ENCODE measurements at places on chromosomes 7 and 10. TPM values are rescaled to one million over a fixed set of nuclear protein-coding genes. Genes with fewer than 3 reads are reported as not detected.

CCDC71L gene
- 41.5 TPM for total RNA-seq

ACBD7 gene
- total RNA-seq: 5.5 TPM

CAMK2B gene
- 0.86 TPM for total RNA-seq

ATOH7 gene
- total RNA-seq: not detected

CRHR2 gene
- total RNA-seq: not detected

OR2A1 gene
- not detected for total RNA-seq

LRCH4 gene
- total RNA-seq: 144 TPM

ADCYAP1R1 gene
- 0.12 TPM for total RNA-seq

LIPM gene
- total RNA-seq: not detected

DNA sequence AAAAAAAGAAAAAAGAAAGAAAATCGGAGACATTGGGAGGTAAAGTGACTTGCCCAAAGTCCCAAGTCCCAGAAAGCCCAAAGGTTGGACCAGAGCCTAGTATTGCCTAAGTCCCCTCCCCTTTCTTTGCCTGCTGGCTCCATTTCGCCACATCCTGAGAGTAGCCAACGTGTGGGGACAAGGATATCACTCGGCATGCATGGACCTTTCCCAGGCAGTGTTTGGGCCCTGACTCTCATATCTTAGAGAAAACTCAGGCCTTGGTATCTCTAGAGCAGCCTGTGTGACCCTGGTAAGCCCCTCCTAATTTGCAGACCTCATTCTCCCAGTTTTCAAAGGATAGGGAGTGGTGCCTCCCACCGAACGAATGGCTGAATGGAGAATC is 294.2 kb upstream of the ZMIZ1 start:
- DNase-seq: no peak

- no peak for DNase-seq
These were observed 39.9 kb upstream of the FGL2 start for GRCh38 chr7:77239471-77239870.

DNA sequence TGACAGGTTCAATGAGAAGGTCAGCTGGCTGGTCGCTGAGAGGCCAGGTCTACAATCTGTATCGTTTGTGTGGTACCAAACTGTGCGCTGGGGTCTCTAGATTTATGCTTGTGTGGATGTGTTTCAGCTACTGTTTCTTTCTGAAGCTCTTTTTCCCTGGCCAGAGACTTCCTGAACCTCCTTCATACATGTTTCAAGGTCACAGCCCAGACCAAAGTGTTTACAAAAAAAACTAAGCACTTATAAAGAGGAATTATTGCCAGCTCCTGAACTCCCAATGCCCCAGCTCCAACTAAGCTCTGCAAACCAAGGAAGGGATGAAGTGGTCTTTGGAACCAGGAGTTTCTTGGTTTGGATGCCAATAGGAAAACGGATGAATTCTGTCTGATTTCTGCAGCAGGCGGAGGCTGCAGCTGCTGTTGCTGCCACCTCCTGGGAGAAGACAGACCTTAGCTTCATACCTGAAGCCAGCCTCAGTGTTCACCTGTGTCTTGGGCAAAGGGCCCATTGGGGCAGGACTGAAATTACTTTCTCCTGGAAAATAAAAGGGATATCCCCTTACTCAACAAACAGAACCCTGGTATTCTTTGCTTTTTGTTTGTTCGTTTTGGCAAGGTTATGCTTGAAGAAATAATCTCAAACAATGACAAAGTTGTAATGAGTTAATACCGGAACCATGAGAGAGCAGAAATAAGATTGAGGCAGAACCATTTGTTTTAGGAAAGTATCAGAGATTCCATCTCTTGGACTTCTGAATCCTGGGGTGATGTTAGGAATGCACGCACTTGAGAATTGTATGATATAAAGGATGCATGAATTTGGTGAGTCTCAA is 24.6 kb upstream of the MKLN1 start:
- DNase-seq: peak; percentile 10

GRCh38 chr7:129804890-129805719 is 147.7 kb downstream of the UBE2H start:
- no peak for DNase-seq

- peak; percentile 18 for DNase-seq
These were observed 5.6 kb downstream of the LRRTM3 start for GRCh38 chr10:66931340-66931948.

DNA sequence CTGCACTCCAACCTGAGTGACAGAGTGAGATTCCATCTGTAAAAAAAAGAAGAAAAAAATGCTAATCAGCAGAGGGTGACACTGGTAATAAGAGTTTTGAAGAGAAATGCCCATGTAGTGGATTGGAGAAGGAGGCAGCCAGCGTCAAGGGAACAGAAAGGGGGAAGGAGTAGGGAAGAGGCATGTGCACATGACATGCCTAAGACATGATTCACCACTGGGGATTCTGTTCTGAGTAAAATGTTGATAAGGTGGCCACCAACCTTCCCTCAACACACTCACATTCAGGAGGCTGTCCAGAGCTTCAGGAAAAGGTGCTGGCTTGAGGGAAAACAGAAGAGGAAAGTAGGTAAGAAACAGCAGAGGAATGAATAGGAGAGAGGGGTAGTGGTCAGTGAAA is 39.9 kb downstream of the AKR1D1 start:
- no peak for DNase-seq

GRCh38 chr7:47092336-47092735 is 489.6 kb downstream of the TNS3 start:
- no peak for DNase-seq

DNA sequence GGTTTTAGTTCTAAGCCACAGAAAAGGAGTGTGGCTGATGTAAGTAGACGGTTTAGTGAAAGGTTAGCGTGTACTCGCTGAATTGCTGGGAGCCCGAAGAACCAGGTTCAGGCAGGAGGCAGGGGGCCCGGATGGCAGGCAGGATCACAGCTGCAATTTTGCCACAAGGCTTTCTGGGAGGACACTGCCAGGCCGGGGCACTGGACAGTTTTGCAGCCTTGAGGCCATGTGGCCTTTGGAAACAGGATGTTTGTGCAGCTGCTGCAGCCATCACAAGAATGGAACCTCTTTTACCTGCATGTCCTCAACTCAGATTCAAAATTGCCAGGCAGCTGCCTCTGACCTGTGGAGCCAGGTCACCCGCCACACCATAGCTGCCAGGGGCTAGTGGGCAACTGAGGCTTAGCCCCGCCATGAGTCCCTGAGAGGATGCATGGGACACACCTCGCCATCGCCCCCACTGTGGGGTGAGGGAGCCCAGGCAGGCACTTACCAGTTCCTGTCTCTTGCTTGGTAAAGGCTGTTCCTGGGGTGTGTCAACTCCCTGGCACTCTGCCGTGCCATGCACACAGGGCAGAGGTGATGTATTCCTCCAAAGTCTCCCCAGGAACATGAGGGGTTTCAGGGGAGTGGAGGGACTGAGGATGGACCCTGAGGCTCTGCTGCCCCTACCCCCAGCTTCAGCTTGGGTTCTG is 188.6 kb downstream of the RPS24 start:
- DNase-seq: no peak

- peak; percentile 63 for DNase-seq
These were observed 81.0 kb downstream of the SAMD9 start for GRCh38 chr7:93036807-93037206.

DNA sequence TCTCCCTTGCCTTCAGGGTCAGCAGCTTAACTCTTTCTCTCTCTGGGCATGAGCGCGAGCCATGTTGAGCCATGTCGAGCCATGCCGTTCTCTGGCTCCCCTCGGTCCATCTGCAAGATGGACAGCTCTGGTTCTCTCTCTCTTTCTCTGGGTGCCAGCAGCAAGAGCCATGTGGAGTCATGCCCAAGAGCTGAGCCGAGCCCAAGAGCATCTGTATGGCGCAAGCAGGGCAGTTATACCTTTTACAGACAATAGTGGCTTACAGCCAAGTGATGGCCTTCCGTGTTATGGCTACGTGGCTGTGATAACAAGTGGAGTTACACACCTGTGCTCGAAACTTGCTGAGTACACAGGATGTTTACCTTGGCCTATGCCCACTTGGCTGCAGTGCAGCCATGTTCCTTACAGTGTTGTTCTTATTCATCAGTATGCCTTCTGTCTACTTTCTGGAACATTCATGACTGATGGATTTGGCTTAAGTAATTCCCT is 327.7 kb downstream of the GLRX3 start:
- DNase-seq: no peak

DNA sequence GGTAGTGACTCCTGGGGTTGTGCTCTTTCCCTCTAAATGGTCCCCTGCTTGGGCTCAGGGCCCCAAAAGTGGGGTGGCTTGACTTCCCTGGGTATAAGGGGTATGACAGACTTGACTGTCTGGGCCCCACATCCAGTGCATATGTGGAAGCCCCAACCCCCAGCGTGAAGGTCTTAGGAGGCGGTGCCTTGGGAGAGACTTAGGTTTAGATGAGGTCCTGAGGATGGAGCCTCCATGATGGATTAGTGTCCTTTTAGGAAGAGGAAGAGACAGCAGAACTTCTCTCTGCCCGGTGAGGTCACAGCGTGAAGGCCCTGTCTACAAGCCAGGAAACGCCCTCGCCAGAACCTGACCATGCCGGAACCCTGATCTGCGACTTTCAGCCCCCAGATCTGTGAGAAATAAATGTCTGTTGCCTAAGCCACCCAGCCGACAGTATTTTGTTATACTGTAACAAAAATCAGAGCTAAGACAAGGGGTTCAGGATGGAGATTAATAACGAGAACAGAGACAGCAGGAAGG is 23.8 kb downstream of the PODXL start:
- DNase-seq: no peak

DNA sequence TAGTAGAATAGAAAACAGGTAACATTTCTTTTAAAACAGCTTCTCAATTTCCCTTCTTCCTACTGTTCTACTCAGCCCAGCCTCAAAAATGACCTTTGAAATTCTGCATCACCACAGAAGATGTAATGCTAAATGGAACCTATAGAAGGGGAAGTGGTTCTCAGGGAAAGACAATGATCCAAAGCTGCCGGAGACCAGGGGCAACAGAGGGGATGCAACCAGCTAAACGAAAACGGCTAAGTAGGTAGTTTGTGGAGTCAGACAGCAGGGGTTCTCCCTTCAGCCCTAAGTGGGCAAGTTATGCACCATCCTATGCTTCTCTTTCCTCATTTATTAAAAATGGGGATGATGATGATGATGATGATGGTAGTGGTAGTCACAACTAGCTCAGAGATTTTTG is 214.3 kb downstream of the ELMO1 start:
- no peak for DNase-seq

GRCh38 chr10:102491136-102491535 is 11.4 kb downstream of the ACTR1A start:
- no peak for DNase-seq

DNA sequence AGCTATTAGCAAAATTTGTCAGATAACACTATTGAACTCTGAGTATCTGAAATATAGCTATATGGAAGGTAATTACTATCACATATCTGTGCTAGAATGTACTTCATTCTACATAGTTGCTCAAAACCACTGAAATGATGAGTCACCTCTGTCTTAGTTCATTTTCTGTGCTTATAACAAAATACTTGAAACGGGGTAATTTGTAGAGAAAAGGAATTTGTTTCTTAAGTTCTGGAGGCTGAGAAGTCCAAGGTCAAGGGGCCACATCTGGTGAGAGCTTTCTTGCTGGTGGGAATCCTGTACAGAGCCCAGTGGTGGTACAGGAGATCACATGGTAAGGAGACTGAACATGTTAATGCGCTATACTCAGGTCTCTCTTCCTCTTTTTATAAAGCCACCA is 41.9 kb upstream of the TNKS2 start:
- DNase-seq: no peak

DNA sequence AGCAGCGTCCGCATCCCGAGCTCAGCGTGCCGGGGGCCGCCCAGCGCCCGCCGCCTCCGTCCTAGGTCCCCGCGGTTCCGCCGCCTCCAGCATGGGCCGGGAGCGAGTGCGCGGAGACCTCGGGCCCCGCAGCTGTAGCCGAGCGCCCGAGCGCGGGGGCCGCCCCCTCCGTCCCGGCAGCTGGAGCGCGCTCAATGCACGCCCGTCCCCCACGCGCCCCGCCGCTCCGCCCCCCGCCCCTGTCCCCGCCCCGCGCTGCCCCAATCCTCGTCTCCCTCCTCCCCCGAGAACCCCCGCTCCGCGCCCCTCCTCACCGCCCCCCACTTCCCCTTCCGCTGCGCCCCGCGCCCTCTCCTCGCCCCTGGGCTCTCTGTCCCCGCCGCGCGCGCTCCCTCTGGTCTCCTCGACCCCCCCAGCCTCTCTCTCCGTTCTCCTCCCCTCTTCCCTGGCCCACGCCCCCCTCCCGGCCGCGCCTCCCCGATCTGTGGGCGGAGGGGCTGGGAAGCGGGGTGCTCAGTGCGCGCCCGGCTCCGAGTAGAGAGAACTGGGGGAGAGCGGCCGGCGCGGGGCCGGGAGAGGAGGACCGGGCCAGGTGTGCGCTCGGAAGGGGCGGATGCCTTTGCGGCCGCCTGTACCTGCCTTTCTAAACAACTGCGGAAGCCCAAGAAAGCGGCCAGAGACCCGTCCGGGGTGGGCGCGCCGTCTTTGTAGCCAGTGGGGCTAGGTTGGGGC is at the start of gene VIPR2:
VIPR2 (minus strand) TSS at position 110 of the 732 bp plus-strand sequence; CDS start at position 14, 96 bp downstream.
- peak; percentile 13 for DNase-seq

DNA sequence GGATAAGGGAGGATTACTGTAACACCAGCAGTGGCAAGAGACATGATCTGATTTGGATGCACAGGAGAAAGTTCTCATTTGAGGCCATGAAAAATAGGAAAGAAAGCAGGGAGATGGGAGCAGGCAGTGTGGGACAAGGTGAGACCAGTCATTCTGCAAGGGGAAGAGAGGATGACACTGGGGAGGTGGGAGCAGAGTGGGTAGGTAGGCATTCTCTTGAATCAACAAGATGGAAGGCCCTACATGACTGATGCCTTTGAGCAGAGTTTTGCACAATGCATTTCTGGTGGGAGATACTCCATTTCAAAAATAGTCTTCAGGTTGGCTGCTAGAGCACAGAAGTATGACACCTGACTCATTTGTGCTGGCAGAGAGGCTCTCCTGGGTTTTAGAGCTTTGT is 10.5 kb downstream of the RPS24 start:
- no peak for DNase-seq

GRCh38 chr7:139330333-139331030 is 10.7 kb upstream of the FMC1 start:
- DNase-seq: no peak

DNA sequence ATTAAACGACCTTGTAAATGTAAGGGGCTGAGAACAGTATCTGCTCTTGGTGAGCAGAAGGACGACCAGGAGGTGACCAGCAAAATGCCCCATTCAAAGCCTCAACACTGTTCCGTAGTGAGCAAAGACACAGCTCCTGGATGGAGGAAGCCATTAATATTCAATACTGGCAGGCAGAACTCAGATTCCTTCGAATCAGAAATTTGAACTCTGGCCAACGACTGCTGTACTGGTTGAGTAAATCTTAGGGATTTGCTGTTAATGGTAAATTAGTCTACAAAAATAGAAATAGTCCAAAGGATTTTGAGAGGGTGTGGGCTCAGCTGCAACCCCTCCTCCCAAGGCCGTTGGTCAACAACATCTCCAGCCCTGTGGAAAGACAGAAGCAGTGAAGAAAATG is 130.5 kb upstream of the PFKP start:
- DNase-seq: no peak

DNA sequence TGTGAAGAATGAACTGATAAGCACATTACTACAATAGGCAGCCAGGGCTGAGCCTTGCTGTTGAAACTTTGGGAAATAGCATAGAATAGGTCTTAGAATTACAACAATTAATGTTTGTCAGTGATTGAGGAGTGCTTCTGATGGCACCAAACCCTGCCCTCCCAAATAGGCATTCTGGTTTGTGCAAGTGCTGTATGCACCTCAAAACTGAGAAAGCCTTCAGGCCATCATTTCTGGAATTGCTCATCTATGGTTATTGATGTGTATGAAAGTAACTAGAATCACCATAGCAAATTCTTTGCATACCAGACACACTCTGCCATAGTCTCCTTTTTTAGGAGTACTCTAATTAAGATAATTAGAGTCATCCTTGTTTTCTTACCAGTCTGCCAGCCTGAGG is 585.0 kb upstream of the MBL2 start:
- no peak for DNase-seq

Data from activated T-cell treated with anti-CD3 and anti-CD28 coated beads, Interleukin-2, amount 50 U/mL, for 72 hours (primary cell).